ENCODE measurements at places on chromosomes 5 and 9.

GRCh38 chr9:128884164-128884563, 2.2 kb downstream of the LRRC8A start:
- no peak for DNase-seq

DNA sequence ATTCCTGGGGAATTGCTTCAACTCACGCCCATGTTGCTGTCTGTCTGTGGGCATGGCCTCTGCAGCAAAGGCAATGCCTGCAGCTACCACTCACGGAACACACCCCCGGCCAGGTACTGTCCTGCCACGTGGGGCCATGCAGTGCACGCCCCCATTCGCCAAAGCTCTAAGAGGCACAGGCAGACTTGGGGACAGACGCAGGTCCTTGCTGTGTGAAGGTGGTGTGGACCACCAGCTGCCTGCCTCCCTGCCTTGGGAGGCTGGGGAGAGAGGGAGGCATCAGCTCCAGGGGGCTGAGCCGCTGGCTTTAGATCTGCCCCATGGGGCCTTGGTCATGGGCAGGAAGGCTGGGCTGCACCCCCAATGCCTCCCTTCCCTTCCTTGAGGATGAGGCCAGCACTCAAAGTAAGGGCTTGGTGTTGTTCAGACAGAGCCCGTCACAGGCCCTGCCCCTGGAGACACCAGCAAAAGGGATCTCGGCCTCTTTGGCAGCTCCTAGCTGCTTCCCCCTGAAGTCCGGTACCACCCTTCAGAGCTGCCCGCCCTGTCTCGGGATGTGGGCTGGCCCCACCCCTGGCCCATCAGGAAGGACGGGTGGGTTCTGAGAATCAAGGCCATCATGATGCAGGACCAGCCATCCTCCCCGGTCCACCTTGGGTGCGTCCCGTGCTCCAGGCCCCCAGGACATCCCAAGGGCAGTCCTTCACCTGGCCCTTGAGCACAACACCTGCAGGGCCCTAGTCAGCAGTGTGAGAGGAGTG, 2.3 kb downstream of the GRIN1 start:
- no peak for DNase-seq

- DNase-seq = no peak
Measured at GRCh38 chr5:2149195-2149539, 266.4 kb upstream of the IRX4 start.

GRCh38 chr9:34996181-34996904, 6.8 kb downstream of the DNAJB5 start:
- DNase-seq = no peak

DNA sequence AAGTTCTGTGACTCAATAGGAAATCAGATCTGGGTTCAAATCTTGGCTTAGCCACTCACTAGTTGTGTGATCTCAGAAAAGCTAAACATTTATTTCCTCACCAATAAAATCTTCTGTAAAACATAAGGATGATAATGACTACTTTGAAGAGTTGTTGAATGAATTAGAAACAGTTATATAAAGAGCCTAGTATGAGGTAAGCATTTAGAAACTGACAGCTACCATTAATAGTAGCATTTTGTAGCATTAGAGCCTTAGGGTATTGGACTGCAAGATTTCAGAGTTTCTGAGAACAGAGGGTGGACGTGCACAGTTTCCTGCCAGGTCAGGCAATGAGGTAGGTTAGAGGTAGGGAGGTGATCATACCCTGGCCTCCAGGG, 293.2 kb downstream of the CWC27 start:
- no peak for DNase-seq

DNA sequence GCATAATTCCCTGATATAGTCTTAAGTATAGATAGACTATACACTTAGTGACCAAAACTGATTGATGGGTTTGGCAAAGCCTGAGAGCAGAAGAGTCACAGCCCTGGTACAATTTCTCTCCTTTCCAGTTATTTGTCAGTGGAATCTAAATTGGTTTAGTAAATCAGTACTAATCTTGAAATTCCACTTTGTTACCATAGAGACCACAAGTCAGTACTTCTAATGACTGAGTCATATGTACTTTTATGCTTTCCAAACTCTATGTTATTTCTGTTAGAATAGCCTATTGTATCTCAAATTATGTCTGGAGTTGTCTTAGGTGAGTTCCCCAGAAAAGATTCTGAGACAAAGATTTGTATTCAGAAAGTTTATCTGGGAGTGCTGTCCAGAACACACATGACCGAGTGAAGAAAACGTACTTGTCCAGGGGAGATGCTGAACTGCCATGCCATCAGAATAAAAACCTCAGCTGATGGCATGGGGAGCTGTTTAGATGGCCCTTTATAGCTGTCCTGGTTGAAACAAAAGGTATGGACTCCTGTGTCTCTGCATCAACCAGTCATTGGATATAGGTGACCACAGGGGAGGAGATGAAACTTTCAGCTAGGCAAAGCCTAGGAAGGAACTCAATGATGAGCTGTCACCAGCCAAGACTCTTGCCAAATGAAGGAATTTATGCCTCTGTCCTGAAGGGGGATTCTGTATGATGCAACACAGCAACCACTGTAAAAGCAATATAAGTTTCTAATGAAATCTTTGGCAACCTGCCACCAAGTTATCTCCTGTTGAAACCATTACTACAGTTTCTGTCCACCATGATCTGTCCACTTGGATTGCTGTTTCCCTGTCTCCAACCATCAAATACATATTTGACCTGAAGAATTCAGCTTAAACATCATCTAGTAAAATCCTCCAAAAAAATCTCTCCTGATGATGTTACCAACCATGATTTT, 18.0 kb upstream of the SMC2 start:
- no peak for DNase-seq

Measured in activated CD8-positive, alpha-beta memory T cell treated with anti-CD3 and anti-CD28 coated beads, Interleukin-2, amount 50 U/mL, for 4 hours (primary cell).